ENCODE measurements at places on chromosomes 16 and 17.
A peak's percentile ranks its signal among the peaks of the same experiment; 100 is the strongest.

- DNase-seq = no peak
Observed at GRCh38 chr16:25060920-25061319, 45.8 kb upstream of the ARHGAP17 start.

GRCh38 chr16:30524575-30525568 lies 1.5 kb downstream of the ZNF768 start:
- no peak for DNase-seq

- no peak for DNase-seq
Observed at GRCh38 chr16:74071996-74072535, 224.5 kb upstream of the PSMD7 start.

GRCh38 chr17:49552070-49552751 lies 23.5 kb upstream of the NXPH3 start:
- DNase-seq = no peak

DNA sequence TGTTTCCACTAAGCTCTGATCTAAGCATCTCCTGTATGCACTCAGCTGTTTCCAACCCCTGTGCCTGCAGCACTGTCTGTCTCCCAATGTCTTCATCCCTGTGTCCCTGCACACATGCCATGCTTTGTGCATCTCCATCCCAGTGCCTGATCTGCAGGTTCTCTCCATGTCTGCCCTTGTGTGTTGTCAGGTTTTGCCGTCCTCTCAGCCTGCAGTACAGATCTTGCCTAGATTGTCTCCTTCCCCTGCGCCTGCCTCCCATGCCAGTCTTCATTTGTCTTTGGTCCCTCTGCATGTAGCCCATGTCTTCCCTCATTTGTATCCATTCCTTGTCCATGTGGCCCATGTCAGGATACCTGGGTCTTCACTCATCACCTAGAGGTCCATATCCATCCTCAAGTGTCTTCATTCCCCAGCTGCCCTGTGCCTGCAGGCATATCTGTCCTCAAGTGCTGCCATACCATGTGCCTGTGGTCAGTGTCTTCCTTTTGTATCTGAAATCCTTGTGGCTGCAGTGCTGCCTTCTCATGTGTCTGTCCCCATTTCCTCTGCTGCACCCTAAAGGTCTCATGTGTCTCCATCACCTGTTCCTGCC lies 71.5 kb downstream of the TNFRSF13B start:
- DNase-seq = no peak

GRCh38 chr17:61849674-61850073 lies 13.7 kb downstream of the BRIP1 start:
- DNase-seq = no peak

GRCh38 chr16:88453217-88453531 lies at the start of gene ZFPM1:
Gene ZFPM1 (plus strand): TSS chr16:88453280. CDS start chr16:88453639, 359 bp downstream.
- DNase-seq = no peak

- no peak for DNase-seq
Observed at GRCh38 chr16:62321606-62322005, 285.4 kb upstream of the CDH8 start.

- DNase-seq = no peak
Observed at GRCh38 chr16:73060892-73061490, 13.1 kb upstream of the ZFHX3 start.

DNA sequence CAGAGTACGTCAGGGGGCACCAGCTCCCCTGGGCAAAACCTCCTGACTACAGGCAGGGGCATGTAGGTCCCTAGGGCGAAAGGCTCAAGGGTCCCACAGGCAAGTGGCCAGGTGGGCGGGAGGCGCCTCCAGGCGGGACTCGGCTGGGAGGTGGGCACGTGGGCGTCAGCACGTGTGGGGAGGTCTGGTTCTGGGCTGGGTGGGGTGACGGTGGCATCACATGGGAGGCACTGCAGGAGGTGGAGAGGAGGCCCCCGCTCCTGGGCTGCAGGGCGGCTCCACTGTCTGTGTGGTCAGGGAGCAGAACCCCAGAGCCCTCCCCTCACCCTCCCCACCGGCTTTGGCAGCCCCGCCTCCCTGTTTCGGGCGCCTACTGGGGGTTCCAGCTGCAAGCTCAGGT lies 52.7 kb downstream of the ACTG1 start:
- DNase-seq = no peak

GRCh38 chr16:12896562-12896961 lies 4.8 kb upstream of the SHISA9 start:
- no peak for DNase-seq

DNA sequence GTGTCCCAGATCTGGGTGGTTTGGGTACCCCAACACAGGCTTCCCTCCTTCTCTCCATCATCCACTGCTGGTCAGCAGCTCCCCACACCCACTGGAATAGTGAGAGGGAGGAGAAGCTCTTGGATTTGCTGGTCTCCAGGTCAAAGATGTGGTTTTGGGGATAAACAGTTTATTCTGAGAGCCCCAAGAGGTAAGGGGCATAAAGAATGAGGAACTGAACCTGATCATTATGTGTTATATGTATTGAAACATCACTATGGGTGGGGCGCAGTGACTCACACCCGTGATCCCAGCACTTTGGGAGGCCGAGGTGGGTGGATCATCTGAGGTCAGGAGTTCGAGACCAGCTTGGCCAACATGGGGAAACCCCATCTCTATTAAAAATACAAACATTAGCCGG lies 3.9 kb downstream of the DPEP2 start:
- no peak for DNase-seq

GRCh38 chr16:71338193-71338592 lies 20.3 kb upstream of the CALB2 start:
- DNase-seq = no peak

GRCh38 chr16:70657956-70658355 lies 11.6 kb downstream of the IL34 start:
- no peak for DNase-seq

DNA sequence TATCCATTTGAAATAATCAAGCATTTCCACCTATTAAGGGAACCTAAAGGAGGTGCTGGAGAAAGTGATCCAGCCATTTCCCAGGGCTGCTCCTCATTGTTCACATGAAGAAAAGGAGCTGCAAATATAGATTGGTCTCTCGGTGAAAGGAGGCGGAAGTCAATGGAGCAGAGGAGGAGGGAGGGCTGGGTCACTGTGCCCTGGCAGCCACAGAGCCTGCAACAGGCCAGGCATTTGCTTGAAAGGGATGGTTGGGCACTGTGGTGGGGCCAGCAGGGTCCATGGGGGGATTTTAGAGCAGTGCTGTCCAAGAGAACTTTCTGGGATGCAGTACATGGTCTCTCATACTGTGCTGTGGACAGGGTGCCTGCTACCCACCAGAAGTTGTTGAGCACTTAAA lies 173.2 kb downstream of the CYLD start:
- no peak for DNase-seq

DNA sequence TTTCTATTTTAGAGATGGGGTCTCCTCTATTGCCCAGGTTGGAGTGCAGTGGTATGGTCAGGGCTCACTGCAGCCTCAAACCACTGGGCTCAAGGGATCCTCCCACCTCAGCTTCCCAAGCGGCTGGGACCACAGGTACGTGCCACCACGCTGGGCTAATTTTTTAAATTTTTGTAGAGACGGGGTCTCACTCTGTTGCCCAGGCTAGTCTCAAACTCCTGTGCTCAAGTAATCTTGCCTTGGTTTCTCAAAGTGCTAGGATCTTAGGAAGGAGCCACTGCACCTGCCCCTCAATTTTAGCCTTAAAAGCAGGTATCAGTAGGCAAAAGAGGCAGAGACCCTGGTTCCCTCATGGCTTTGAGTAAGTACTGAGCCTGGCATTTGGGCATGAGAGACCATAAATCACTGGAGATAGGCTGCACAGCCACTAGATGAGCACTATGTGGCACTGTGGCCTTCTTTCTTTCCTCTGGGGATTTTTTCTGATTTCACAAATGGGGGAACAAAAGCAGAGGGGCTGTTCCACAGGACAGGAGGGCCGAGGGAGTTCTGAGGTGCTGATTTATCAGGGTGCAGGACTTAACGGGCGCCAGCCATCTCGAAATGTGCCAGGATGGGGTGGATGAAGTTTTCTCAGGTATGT lies 82.2 kb downstream of the PLXDC1 start:
- DNase-seq = no peak

GRCh38 chr17:54968262-54968987 lies at the start of the genes COX11 and STXBP4:
Gene COX11 (minus strand): TSS chr17:54968654. CDS start chr17:54968646, 8 bp downstream.
Gene STXBP4 (plus strand): TSS chr17:54968765. CDS start chr17:54986220, 17,455 bp downstream.
- DNase-seq = peak; percentile 90

- DNase-seq = no peak
Observed at GRCh38 chr16:1395444-1396031, 19.0 kb downstream of the UNKL start.

DNA sequence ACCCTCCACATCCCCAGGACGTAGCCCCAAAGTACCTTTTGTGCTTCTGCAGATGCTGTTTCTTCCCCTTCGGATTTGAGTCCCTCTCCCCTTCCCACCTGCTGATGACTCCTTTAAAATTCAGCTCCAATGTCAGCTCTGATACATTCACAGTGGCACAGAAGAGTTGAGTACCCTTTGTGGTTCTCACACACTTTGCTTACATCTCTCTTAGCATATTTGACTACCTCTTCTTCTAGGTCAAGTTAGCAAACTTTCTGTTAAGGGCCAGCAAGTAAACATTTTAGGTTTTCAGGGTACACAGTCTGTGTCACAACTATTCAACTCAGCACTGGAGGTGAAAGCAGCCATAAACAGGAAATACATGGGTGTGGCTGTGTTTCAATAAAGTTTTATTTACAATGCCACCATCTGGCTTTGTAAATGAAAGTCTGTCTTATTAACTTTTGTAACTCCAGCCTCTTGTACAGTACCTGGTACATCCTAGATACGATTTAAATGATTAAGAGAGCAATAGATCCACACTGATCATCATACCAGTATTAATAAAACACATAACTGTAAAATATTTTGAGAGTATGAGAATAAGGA lies 161.7 kb downstream of the SOX9 start:
- no peak for DNase-seq

- no peak for DNase-seq
Observed at GRCh38 chr17:6070913-6071511, 833 bp downstream of the WSCD1 start.

- DNase-seq = no peak
Observed at GRCh38 chr17:29835435-29836351, 94.3 kb downstream of the SSH2 start.

DNA sequence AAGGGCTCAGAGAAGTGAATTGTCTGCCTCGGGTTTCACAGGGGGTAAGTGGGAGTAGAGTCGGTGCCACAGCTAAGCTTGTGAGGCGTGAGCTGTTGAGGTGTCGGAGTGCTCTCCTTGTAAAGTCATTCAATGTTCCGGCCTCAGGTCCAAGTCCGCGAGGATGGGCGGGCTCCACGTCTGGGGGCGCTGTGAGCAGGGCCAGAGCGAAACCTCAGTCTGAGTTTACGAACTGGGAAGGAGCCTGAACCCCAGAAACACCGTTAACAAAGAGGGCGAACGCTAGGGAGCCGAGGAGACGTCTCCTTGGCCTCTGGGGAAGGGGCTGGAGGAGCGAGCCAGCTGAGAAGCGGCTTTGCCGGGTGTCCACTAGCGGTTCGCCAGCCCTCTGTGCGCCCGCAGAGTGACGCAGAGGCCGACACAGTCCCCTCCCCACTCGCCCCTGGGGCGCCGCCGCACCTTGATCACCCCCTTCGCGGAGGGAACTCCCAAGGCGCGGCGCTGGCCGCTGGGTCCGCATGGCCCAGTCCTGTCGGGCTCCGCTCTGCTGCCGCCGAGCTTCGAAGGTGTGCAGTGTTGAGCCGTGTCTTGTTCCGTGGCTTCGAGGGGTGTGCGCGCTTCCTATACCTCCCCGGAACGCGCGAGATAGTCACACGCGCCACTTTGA lies 4.9 kb downstream of the IRX3 start:
- DNase-seq = no peak

DNA sequence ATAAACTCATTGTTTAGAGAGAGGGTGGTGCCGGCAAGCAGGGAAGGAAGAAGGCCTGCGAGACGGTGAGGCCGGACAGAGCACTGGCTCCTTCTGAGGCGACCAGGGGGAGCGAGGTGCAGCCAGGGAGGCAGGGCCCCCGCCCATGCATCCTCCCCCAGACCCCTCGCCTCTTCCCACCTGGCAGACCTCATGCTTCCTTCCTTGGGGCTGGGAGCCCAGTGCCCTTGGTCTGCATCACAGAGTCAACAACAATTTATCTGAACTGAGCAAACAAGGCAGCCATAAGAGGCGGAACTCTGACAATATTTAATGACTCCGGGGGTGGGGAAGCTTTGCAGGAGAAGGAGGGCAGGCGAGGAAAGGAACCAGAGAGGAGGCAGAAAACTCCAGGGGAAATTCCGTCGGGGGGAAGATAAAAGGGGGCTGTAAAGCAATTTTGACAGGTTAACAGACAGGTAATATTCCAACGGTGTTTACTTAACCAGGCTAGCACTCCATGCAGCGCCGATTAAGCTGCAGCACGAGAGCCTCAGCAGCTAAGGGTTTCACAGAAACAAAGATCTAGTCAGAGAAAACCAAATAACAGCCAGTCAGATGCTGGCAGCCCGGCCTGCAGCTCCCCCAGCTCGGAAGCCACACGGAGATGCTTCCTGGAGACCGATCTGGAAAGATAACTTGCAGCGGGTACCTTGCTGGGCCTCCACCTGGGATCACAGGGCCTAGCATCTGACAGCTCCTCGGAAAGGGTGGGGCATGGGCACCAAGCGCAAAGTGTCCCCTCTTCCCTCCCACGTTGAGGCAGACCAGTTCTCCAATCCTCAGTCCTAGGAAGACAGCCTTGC lies 398.2 kb downstream of the SOX9 start:
- DNase-seq = no peak

- no peak for DNase-seq
Observed at GRCh38 chr16:1828645-1829410, 1.8 kb downstream of the FAHD1 start.

DNA sequence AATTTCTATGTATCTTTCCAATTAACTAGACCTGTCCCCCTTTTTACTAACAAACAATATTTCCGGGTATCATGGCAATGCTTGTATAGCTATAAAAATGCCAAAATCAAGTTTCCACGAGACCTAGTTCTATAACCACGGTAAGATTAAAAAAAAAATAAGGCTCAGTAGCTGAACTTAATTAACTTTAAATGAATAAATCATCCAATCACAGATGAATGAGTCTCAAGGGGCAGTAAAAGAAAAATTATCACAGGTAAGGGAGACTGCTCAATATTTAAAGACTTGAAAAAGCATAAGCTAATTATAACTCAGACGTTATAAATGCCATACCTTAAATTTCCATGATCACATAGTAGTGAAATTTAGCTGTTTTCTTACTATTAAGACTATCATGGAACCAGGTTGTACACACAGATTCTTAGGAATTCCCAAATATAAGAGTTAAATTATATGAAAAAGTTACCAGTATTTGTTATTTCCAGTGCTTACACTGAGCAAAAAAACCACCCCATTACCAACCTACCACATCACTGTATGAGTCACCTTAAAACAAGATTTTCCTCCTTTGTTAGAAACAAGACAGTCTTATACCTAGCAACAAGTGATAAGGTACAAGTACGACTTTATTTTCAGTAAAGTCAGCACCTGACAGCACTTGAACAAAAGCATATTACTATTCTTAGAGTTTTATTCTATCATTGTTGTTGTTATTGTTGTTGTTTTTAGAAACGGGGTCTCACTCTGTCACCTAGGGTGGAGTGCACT lies 20.6 kb downstream of the SSH2 start:
- DNase-seq = no peak

DNA sequence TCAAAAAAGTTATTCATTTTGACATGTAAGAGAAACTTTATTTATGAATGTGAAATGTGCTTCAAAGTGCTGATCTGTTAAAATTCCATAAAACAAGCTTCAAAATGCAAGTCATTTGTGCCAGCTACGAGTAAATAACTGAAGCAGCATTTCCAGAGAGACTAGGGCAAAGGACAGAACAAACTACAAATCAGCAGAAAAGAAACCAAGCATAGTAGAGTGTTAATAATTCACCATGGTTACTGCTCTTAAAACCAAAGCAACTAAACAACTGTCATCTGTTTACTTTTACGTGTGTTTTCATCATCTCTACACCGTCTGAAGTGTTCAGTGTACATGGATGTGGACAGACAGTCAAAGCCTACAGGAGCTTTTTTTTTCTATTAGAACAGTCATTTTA lies 1.6 kb upstream of the ASPA start:
- DNase-seq = no peak

- peak; percentile 36 for DNase-seq
Observed at GRCh38 chr17:1484676-1485422, 7.6 kb downstream of the MYO1C start.

Measured in stimulated activated CD4-positive, alpha-beta T cell treated with anti-CD3 and anti-CD28 coated beads, Interleukin-15, amount 100 ng/mL, for 1 hour (primary cell).